NCI-H146 (cell line): ENCODE measurements at places on chromosomes 6 and 20.

DNA sequence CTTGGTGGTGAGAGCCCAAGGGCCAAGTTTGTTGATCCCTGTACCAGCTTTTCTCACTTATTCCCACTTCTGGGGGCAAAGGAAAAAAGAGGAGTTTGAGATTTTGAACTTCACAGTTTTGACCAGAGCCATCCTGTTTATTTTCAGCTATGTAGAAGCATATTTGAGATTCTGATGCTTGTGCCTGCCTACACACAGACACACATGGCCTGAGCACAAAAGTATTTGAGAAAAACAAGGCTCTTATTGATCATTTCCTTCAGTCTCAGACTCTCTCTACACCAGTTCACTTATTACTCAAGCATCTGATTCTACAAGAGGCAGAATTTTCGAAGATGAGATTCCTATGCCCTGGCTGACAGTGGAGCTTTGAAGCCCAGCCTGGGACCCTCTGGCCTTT is 100.7 kb downstream of the TCP11 start:
- no peak for DNase-seq

DNA sequence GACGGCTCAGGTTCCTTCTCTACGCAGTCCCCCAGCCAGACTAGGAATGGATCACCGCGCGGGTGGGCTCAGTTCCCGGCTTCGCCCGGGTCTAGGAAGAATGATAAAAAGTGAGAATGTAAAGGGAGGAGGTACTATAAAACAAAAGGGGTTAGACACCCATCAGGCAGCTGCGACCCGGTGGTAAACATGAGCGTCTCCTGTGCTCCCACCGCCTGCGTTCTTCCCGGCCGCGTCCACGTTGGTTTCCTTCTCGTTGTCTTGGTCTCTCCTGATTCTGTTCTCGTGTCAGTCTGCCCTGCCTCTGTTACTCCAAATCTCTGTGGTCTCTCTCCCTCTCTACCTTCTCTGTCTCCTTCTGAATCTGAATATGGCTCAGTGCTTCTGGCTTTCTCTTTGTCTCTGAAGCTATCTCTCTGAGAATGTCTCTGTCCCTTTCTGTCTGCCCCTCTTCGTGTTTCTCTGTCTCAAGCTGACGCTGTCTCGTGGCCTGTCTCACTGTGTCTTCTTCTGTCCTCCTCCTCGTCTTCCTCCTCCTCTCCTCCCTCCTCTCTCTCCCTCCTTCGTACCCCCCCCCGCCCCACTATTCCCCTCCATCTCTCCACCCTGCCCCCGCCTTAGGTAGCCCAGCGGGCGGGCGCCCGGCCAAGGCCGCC is 41.6 kb upstream of the FOXP4 start:
- peak; percentile 51 for DNase-seq

DNA sequence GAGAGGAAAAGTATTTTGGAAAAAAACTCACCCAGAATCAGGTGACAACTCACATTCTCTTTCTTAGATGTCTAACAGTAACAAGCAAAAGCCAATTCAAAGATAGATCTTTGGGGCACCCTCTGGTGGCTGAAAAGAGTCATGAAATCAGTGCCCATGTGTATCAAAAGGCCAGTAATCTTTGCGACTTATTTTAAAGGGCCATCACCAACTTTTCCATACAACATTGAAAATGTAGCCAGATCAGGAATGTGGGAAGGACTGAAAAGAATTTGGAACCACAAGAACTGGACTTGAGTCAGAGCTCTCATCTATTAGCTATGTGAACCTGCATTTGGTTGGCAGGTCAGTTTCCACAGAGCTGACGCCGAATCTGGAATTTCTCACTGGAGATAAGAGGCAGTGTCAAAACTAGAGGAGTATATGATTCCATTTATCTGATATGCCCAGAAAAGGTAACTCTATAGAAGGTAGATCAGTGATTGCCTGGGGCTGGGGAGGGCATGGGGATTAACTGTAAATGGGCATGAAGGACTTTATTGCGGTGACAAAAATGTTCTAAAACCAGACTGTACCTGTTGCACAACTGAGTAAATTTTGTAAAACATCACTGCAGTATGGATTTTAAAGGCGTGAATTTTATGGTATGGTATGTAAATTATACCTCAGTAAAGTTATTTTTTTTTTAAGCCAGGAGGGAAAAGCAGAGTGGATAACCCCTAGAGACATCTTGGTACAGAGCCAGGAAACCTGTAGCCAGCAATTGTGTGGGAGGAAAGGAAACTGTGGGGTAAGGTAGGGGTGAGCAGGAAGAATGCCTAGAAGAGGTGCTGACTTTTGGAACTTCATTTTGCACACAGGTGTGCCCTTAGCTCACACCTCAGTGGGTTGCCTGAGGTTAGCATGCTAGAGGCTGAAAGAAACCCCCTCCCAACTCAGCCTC is 117.1 kb upstream of the ASF1A start:
- peak; percentile 54 for DNase-seq

DNA sequence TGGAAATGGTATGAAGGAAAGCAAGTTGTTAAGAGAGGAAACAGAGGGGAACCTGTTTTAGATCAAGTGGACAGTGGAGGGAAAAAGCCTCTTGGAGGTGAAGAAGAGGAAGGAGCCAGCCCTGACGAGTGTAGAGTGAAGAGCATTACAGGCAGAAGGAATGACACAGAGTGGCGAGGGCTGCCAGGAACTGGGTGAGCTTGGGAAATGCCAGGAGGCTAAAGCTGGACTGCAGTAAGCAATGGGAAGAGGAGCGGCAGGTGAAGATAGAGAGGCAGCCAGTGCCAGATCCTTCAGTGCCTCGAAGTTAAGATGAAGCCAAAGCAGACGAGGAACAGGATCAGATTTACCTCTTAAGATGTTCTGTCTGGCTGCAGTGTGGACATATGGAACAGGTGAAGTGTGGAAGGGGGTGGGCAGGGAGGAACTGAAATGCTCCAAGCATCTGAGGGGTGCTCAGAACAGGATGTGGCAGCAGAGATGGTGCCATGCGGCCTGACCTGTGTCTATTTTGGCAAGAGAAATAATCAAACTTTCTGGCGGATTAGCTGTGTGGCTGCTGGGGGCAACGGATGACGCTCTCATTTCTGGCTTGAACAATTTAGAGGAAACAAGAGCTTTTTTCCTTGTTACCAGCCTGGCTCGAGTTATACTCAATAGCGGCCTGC is 748.4 kb downstream of the PTPRT start:
- DNase-seq = no peak

GRCh38 chr20:45258664-45259063 is 4.3 kb upstream of the SLPI start:
- no peak for DNase-seq

- DNase-seq = peak; percentile 80
Observed at GRCh38 chr6:20211941-20212391, 303 bp downstream of the MBOAT1 start.

DNA sequence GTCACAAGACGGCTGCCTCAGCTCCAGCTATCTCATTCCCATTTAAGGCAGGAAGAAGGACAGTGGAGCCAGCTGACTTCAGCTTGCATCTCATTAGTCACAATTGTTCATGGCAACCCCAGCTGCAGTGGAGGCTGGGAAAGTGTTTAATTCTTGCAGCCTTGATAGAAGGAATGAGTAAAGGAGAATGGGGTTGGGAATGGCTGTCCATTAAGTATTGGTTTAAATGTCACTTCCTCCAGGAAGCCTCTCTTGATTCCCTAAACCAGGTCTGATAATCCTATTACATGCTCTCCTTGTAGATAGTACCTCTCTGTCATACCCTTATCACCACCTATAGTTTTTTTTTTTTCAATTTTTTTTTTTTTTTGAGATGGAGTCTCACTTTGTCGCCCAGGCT is 166.4 kb downstream of the TFAP2C start:
- no peak for DNase-seq

DNA sequence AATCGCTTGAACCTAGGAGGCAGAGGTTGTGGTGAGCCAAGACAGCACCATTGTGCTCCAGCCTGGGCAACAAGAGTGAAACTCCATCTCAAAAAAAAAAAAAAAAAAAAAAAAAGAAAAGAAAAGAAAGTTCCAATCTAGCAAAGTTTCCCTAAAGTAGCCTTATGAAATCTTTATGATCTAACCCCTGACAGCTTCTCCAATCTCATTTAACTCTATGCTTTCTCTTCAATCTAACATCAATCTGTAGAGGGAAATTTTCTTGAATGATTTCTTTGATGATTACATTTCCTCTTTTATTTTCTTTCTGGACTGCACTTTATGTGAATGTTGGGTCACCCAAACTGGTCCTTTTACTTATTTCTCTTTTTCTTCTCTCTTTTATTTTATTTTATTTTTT is 2.2 kb upstream of the SLC18B1 start:
- DNase-seq = no peak
